ENCODE measurements at places on chromosomes 5 and 9.

GRCh38 chr5:9782826-9783560 lies 152.8 kb upstream of the TAS2R1 start:
- DNase-seq = no peak

- no peak for DNase-seq
Measured at GRCh38 chr9:131886826-131887225, 146.9 kb upstream of the RAPGEF1 start.

DNA sequence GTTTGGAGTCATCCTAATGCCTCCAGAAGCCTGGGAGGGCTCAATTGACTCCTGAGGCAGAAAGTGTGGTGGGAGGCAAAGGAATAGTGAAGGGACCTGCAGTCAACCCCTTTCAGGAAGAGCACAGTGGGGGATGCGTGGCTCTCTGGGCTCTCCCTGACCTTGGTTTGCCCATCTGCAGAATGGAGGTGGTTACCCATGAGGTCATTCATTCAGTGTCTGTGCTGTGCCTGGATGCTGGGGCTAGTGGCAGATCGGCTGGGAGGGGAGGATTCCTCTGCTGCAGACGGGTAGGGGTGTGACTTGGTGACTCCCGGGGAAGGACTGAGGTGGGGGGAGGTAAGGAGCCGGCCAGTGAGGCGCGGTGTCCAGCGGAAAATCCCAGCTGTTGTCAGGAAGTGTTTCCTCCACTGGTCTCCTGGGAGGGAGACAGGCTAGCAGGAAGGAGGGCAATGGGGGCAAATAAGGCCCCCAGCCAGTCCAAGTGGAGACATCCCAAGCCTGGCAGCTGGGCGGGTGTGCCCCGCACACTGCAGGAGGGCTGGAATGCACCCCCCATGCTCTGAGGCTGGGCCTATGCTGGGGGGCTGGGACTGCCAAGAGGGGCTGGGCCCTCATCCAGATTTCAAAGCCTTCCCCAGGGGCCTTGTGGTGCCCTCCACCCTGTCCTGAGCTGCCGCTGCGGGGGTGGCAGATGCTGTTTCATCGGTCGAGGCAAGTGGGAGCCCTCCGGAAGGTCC lies 10.9 kb downstream of the CXXC5 start:
- DNase-seq = no peak

- DNase-seq = no peak
Measured at GRCh38 chr5:90506221-90506620, 23.2 kb downstream of the LYSMD3 start.
